Nucleus accumbens (tissue), 56 donors: ENCODE measurements at places on chromosomes 3 and 15.

DNA sequence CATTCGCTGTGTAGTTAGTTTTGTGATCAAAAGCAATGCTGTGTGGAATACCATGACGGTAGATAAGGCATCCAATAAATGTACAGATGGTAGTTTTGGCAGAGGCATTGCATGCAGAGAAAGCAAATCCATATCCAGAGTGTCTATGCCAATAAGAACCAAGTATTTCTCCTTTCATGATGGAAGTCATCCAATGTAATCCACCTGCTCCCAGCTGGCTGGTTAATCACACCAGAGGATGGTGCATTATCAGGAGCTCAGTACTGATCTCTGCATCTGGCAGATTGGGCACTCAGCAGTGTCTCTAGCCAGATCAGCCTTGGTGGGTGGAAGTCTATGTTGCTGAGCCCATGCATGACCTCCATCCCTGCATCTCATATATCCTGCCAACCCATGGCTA, 677.7 kb upstream of the NECTIN3 start:
- DNase-seq: no peak

GRCh38 chr3:191253089-191253799, 54.2 kb downstream of the OSTN start:
- DNase-seq: no peak

- DNase-seq: no peak
These were observed 36.1 kb downstream of the AMOTL2 start for GRCh38 chr3:134338201-134338512.

DNA sequence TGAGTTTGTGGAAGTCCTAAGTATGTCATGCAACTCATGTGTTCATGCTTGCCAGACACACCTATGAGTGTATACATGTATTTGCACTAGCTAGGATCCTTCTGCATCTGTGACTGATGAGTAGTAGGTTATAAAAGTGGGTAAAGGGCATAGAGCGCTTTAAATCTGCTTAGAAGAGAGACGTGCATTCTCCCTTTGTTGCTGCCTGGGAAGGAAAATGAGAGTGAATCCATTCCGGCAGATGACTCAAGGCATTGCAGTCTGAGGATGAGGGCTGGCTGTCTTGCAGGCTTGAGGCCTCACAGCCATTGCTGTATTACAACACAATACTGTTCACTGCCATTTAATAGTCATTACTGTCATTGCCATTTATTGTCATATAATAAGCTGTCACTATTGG, 120.8 kb upstream of the UMPS start:
- no peak for DNase-seq

GRCh38 chr3:173660645-173661299, 263.2 kb downstream of the NLGN1 start:
- no peak for DNase-seq

DNA sequence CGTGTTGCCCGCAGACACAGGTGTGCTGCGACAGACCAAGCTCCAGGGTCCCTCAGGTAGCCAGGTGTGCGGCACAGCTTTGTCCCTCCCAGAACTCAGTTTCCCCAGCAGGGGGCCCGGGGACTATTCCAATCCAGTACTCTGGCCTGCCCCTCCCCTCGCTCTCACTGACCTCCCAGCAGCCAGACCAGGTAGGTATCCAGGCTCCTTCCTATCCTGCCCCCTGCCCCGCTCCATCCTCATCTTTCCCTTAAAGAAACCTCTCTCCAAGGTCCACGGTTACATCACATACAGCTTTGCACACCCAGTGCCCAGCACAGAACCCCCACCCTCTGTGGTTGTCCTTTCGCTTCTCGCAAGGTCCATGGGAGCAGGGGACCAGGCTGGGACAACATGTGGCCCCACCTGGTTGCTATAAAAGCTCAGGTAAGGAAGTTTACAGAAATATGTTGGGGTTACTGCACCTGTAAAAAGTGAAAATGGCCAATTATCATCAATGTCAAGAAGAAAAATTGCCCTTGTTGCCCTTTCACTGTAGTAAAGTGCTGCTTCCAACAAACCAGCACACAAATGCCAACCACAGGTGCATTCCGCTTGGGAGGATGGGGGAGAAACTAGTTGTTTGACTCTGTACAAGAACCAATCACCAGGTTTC, 7.3 kb upstream of the CYP11A1 start:
- DNase-seq: no peak

- DNase-seq: no peak
These were observed 179.4 kb downstream of the CHST2 start for GRCh38 chr3:143298886-143299535.
